Umbilical cord (tissue), 2 donors: ENCODE measurements at places on chromosomes 3 and 15. TPM values are rescaled to one million over a fixed set of nuclear protein-coding genes. Genes with fewer than 3 reads are reported as not detected.

SHC4 gene
- 4.8 TPM for total RNA-seq

DAPK2 gene
- total RNA-seq, result 2.2 TPM

CFAP92 gene
- 2.2 TPM for total RNA-seq

CCR8 gene
- 18.3 TPM for total RNA-seq

CYP8B1 gene
- 2.6 TPM for total RNA-seq

MORC1 gene
- total RNA-seq, result 2.4 TPM

SLC2A2 gene
- total RNA-seq, result 0.72 TPM

DAZL gene
- 2.9 TPM for total RNA-seq

GLDN gene
- total RNA-seq, result 0.96 TPM

CAPN3 gene
- total RNA-seq, result 5.5 TPM

TUSC7 gene
- total RNA-seq, result 2.9 TPM

MYLK gene
- total RNA-seq, result 1,145 TPM

POU1F1 gene
- total RNA-seq, result 9.6 TPM

SCAANT1 gene
- total RNA-seq, result not detected

ITPR1 gene
- total RNA-seq, result 251 TPM

IL5RA gene
- total RNA-seq, result 3.9 TPM

GASK1A gene
- 38.5 TPM for total RNA-seq

PRTG gene
- total RNA-seq, result 16.4 TPM

VIPR1 gene
- total RNA-seq, result 4.1 TPM

SLC38A3 gene
- total RNA-seq, result not detected

APOD gene
- not detected for total RNA-seq

SLC22A13 gene
- total RNA-seq, result 0.48 TPM

PRC1 gene
- total RNA-seq, result 30.1 TPM

COLQ gene
- total RNA-seq, result 0.72 TPM

CEP19 gene
- 7.2 TPM for total RNA-seq

CPB1 gene
- total RNA-seq, result 4.6 TPM

PPCDC gene
- 5.5 TPM for total RNA-seq

CGNL1 gene
- total RNA-seq, result 22.4 TPM

LRRC31 gene
- not detected for total RNA-seq

ACTC1 gene
- 194 TPM for total RNA-seq

PLA2G4D gene
- 0.48 TPM for total RNA-seq

IGDCC3 gene
- 2.6 TPM for total RNA-seq

CHRNA5 gene
- total RNA-seq, result 1.9 TPM

TMC3 gene
- 0.48 TPM for total RNA-seq

CLRN1 gene
- 3.4 TPM for total RNA-seq

ADIPOQ gene
- 3.9 TPM for total RNA-seq

RBPMS2 gene
- total RNA-seq, result 7.0 TPM

GOLGA8J gene
- total RNA-seq, result 2.6 TPM

SLC24A5 gene
- 12.3 TPM for total RNA-seq

TNIK gene
- 11.6 TPM for total RNA-seq

OIP5 gene
- 1.4 TPM for total RNA-seq

SLC26A6 gene
- 4.8 TPM for total RNA-seq

RSL24D1 gene
- total RNA-seq, result 134 TPM
